ENCODE measurements at places on chromosomes 1 and 21.
A peak's percentile ranks its signal among the peaks of the same experiment; 100 is the strongest.

DNA sequence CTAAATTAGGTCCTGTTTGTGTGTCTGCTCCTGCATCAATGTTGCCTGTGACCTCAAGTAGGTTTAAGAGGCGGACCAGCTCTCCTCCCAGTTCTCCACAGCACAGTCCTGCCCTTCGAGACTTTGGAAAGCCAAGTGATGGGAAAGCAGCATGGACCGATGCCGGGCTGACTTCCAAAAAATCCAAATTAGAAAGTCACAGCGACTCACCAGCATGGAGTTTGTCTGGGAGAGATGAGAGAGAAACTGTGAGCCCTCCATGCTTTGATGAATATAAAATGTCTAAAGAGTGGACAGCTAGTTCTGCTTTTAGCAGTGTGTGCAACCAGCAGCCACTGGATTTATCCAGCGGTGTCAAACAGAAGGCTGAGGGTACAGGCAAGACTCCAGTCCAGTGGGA lies 79.9 kb downstream of the PRDM2 start:
- DNase-seq, result no peak

GRCh38 chr1:240171907-240172306 lies 80.2 kb downstream of the FMN2 start:
- DNase-seq, result no peak

DNA sequence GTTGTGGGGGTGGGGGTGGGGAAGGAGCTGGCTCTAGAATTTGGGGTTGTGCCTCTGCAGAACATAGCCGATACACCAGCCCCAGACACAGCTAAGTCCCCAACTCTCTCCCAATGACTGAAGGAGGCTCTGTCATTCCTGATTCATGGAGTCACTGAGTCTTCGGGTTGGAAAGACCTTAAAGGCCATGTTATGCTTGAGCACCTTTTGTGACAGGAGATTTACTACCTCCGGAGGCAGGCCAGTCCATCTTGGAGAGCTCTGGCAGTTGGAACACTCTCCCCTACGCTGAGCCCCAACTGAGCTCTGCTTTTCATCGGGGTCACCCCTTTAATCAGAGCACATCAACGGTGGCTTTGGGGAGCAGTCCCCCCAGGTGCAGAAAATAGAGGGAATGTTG lies 284.4 kb upstream of the GJB5 start:
- DNase-seq, result no peak

- DNase-seq, result no peak
Observed at GRCh38 chr1:97943354-97943753, 22.5 kb upstream of the DPYD start.

- DNase-seq, result no peak
Observed at GRCh38 chr21:39105341-39105765, 77.9 kb downstream of the PSMG1 start.

GRCh38 chr1:62439652-62440371 lies 3.0 kb downstream of the USP1 start:
- no peak for DNase-seq

- no peak for DNase-seq
Observed at GRCh38 chr1:187010571-187011309, 182.0 kb downstream of the PLA2G4A start.

- DNase-seq, result no peak
Observed at GRCh38 chr1:51303751-51304251, 26.6 kb downstream of the TTC39A start.

- no peak for DNase-seq
Observed at GRCh38 chr1:85630493-85630892, 49.9 kb downstream of the CCN1 start.

DNA sequence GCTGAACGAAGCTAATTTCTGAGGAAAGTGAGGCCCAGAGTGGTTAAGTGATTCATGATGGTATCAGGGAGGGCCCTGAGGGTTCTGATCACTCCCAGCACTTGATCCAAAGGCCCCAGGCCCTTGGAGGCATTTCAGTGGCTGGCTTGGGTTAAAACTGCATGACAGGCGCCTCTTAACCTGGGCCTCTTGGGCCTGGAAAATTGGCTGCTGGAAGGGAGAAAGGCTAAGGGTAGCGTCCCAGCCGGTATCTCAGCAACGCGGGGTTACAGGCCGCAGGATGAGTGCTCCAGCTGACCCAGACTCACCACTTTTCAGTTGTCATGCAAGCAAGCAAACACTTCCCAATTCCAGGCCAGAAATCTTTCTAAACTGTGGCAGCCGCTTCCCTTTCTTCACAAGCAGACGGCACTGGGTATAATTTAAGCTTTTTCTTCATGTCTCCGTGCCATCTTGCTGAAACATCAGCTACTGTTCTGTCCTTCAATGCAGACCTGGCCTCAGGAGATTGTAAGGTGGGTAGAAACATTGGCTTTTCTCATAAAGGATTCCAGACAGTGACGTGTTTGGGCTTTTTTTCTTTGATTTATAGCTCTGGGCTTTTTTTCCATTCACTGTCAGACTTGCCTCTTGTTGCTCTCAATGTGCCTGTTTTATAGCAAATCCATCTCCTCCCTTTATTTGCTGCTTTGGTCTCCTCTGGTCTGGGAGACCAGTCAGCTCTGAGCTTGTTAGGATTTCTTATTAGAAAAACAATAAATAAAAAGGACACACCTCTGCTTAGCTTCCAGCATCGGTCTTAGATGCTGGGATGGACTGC lies 229.1 kb downstream of the KCNJ6 start:
- DNase-seq, result no peak

GRCh38 chr1:154223621-154224020 lies 2.9 kb downstream of the UBAP2L start:
- no peak for DNase-seq

DNA sequence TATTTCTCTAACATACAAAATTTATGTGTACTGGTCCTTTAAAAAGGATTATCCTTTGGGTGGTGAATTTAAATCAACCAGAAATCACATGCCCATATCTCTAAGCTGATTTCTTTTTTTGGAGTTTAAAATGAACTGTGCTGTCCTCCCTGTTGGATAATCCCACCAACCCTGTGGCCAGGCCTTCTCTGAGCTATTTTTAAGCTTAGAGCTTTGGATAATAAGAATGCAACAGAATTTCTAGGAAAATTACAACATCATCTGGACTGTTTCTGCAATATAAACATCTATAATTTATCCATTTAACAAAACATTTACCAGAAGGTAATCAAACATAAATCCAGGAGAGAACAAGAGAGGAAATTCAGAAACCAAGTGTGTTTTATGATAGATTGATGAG lies 88.3 kb downstream of the LRRC40 start:
- no peak for DNase-seq

DNA sequence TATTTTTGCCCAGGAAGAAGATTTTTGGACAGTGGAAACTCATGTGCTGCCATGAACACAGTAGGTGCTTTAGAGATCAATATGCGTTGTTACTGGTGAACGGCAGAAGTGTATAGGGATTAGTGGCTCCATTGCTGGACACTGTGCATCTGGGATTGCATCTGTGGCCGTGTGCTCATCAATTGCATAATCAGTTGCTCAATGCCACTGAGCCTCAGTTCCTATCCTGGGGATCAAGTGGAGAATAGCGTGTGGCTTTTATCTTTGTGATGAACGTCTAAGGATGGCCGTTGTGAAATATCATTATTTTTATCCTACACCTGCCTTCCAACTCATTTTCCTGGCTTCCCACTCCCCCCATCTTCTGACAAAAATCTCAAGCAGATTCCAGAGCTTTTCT lies 5.4 kb downstream of the TNN start:
- no peak for DNase-seq

- no peak for DNase-seq
Observed at GRCh38 chr1:98306517-98307089, 354.9 kb upstream of the SNX7 start.

GRCh38 chr1:113931451-113931851 lies 2.3 kb downstream of the HIPK1 start:
- no peak for DNase-seq

DNA sequence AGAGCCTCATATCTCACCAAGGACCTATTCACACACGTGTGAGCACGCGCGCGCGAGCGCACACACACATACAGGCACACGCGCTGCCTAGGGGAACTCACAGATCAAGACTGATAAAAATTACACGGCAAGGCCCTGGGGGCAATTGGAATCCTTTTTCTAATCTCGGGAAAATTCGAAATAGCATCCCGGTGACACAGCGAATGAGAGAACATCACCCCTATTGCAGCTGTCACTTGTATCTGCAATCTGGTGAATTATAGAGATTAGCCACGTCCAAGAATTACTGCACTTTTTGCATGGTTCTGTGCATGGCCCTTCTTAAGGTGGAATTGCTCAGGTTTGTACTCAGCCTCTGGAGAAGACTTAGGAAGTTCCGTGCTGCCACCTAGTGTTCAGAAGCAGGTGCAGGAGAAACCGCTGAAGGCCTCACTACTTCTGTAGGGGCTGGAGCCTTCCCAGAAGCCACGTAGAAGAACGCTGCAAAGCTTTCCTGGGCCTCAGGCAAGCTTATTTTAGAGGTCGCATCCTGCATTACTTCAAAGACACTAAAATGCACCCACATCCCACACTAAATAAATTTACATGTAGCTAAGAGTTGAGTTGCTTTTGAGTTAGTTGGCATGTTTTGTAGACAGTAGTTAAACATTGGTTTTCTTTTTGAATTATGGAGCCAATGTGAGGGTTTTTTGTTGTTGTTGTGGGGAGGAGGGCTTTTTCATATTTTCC lies 229.2 kb upstream of the CAMK1G start:
- peak; percentile 74 for DNase-seq

- no peak for DNase-seq
Observed at GRCh38 chr21:15895142-15896106, 165.6 kb downstream of the USP25 start.

GRCh38 chr1:6273380-6273891 lies 12.5 kb upstream of the GPR153 start:
- no peak for DNase-seq
